Hematopoietic multipotent progenitor cell treated with erythropoietin and hydrocortisone succinate and interleukin-3 and kit ligand, for 8 days (in vitro differentiated cells): ENCODE measurements at places on chromosomes 12 and 14.

DNA sequence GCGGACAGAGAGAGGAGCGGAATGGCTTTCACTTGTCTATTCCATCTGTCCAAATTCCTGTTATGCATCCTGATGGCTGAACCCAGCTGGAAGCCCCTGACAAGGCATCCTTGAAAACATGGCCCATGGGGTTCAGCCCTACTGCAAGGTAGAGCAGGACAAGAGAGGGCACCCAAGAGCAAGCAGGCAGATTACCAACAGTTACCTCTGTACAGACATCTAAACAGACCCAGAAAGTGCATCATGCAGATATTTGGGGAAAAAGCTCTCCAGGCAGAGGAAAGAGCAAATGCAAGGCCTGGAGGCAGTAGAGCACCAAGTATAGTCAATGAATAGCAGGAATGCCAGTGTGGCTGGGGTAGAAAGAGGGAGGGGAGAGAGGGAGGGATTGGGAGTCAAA lies 407.5 kb downstream of the PCNX1 start:
- DNase-seq, result no peak

DNA sequence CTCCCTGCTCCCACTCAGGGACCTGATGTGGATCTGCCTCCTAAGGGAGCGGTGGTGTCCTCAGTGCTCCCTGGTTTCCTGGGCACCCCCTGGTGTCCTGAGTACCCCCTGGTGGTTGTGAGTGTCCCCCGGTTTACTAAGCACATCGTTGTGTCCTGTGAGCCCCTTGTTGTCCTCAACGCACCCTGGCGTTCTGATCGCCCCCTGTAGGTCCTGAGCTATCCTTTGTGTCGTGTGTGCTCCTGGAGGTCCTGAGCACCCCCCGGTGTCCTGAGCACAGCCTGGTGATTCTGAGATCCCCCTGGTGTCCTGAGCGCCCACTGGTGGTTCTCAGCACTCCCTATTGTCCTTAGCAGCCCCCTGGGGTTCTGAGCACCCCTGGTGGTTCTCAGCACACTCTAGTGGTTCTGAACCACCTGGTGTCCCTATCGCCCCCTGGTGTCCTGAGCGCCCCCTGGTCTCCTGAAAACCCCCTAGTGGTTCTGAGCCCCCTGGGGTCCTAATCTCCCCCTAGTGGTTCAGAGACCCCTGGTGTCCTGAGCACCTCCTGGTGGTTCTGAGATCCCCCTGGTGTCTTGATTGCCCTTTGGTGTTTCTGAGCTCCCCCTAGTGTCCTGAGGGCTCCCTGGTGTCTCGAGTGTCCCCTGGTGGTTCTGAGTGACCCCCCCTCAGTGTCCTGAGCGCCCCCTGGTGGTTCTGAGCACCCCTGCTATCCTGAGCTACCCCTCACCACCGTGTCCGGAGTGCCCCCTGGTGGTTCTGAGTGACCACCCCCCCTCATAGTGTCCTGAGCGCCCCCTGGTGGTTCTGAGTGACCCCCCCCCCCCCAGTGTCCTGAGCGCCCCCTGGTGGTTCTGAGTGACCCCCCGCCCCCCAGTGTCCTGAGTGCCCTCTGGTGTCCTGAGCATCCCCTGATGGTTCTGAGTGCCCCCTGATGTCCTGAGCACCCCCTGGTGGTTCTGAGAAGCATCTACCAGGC lies 615.1 kb downstream of the TMEM121 start:
- DNase-seq, result peak; percentile 38

GRCh38 chr12:123319826-123320225 lies 44.8 kb downstream of the SBNO1 start:
- no peak for DNase-seq

- DNase-seq, result no peak
Observed at GRCh38 chr12:127145241-127145928, 1121.6 kb upstream of the TMEM132C start.

GRCh38 chr14:51462182-51462581 lies 189.5 kb upstream of the FRMD6 start:
- DNase-seq, result no peak

DNA sequence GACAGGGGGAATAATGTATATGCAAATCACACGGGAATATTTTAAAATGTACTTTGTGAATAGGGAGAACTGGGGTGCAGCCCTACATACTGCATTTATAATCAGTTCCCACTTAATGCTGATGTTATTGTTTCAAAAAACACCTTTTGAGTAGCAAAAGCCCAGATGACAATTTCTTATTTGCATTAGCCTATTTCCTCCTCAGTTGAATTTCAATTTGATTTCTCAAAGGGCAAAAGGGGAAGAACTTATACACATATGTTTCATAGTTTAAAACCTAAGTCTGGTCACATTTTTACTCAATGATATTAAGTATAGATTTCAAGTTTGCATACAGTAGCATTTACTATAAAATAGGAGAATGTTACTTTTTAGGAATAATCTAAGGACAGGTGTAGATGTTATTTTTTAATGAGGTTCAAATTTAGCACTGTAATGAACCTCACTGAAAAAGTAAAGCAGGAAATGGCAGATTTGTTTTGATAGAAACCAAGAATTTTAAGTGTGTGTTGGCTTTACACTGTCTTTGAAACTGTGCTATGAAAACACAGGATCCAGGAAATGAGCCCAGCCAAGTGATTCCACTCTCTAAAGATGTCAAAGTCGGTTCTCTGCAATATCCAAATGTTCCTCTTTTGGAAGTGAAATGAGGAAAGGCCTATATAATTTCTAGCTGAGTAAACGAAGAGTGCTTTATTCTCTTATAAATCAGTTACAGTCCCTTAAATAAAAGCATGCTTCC lies 367.4 kb downstream of the BTG1 start:
- no peak for DNase-seq

- DNase-seq, result no peak
Observed at GRCh38 chr14:31578792-31579501, 17.7 kb downstream of the NUBPL start.

DNA sequence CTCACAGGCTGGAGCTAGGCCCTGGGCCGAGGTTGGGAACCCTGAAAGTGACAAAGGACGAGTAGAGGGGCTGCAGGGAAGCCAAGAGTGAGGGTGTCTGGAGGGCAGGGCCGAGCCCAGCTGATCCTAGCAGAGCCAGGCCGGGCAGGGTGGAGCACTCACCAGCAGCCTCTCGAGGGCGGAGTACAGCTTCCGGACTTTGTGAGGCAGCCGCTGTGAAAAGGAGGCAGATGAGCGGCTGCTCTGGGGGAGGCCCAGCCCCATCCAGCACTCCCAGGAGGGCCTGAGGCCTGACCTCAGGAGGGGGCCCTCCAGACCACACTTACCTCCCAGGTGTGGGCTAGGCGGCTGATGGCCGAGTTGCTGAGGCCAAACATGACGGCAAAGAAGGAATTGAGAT lies 14.7 kb upstream of the ENDOU start:
- DNase-seq, result peak; percentile 64

DNA sequence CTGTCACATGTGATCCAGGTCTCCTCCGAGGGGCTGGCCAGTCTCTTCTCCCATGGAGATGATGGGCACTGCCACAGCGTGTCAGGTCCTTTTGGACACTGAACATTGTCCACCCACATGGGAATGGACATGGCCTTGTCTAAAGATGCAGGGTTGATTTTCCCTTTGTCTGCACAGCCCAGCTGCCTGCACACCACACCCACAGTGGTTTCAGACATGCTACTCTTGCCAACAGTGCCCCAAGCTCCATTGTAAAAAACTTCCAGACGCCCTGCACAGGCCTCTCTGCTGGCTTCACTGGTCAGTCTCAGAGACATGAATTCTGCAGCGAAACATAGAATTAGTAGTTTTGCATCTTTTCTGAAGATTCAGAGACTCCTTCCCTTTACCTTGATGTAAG lies 18.5 kb downstream of the CD163 start:
- DNase-seq, result no peak

DNA sequence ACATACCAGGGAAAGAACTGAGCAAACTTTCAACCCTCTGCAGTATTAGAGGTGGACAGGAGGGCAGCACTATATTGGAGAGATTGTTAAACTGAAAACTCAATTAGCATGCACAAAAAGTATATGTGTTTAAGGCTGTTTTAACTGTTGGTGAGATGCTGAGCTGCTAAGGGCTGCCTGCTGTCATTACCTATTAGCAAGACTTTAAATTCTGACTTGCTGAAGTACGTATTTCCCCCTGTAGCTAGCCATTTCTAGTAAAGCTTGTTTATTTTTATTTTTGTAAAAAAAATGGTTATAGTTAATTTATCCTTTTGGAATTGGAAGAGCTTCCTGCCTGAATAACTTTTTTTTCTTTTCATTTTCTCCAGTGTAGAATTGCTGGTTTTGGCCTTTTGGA lies 92.2 kb downstream of the CACNA1C start:
- no peak for DNase-seq

- peak; percentile 81 for DNase-seq
Observed at GRCh38 chr14:36773136-36773540, 111.5 kb downstream of the PAX9 start.

GRCh38 chr12:116432314-116432750 lies 126.8 kb upstream of the MAP1LC3B2 start:
- no peak for DNase-seq

DNA sequence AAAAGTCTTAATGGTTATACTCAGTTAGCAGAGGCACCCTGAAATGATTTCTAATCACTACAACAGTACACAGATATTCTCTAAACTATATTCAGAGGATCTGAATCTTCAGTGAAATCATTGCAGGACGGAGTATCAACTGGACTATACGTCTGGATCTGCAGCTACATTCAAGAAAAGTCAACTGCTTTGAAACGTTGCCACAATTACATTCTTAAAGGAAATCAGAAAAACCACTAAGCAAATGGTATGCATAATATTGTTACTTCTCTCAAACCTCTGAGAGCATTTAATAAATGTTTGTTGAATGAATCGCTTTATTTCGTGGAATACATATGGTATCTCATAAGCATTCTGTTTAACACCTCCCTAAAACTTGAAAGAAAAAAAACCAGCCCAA lies 67.4 kb downstream of the MED13L start:
- DNase-seq, result no peak

- no peak for DNase-seq
Observed at GRCh38 chr12:110923692-110924334, 3.4 kb upstream of the MYL2 start.

DNA sequence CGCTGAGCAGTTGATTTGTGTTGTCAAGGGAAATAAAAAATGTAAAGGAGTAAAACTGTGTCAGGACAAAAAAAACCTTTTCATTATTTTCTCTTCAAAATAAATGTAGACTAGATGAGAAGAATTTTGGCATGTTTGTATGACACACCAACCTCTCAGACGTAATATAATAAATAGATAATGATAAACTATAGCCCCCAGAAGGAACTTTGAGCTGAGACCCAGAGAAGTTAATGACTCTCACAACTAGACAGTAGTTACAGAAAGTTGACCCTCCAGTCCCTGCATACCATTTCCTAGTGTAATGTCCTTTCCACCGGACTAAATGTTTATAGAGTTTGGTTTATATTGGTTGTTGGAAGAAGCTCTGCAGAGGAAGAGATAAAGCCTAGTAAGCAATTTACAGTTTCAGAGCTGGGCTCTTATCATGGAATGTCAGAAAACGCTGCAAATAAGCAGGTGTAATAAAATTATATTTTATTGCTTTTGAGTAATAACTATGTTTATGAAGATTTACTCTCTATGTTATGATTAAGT lies 97.3 kb downstream of the TRHDE start:
- DNase-seq, result no peak

DNA sequence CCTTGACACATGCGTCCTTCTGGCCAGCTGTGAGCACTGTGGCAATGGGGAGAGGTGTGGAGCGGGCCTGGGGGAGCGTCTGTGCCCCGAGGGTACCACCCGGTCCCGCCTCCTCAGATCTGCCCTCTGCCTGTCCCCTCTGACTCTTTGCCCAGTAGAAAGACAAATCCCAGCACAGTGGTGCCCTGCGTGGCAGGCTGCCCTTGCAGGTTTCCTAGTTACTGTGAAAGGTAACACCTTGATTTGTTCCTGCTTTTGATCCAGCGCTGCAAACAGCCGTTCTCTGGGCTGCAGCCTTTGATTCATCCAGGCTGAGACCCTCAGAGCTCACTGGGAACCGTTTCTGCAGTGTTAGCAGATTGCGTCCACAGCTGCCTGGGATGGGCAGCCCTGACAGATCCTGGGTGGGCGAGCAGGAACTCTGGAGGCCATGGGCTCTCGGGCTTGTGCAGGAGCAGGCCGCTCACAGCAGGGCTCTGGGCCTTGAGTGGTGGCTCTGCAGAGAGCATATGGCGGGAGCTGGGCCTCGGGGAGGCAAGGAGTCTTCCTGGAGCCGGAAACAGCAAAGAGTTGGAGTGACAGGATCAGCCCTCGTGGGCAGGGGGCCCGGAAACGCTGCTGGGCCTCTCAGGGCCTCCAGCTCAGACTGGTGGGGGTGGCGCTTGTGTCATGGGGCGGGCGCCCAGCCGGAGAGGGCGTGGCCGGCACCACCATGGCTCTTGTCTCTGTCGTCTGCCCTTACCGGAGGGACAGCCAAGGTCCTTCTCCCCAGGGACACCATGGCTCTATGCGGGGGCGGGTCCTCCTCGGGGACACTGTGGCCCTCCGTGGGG lies 16.6 kb downstream of the FBRSL1 start:
- DNase-seq, result peak; percentile 68

DNA sequence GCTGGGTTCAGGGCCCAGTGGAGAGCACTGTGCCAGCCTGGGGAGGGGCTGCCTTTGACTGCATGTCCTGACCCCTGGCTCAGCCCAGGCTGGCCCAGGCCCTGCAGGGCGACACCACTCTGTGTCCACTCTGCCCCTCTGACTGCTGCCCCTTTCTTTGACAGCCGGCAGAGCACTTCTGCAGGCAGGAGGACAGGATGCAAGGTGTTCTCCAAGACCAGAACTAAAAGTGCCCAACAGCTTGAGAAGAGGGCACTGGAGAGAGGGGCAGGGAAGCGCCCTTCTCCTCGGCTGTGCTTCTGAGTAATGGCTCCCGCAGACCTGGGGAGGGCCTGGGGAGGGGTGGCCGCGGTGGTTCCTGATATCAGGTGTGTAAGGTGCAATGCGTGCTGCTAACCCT lies 72.7 kb downstream of the WDR20 start:
- no peak for DNase-seq

DNA sequence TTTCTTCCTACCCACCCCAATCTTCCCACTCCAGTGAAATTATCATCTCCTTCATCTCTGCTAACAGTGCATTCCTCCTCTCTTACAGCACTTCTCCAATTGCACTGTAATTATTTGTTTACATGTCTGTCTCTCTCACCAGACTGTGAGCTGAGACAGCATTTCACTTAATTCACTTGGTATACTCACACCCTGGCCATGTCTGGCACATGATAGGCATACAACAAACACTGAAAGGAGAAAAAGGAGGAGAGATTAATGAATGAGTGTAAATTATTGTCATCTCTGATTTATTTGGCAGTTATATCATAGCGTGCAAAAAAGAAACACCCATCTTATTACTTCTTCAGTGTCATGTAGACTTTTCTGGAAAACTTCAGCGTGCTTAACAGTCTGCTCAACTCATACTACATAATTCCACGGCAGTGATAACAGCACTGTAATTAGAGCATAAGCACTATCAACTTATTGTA lies 452.3 kb downstream of the ADAMTS20 start:
- no peak for DNase-seq

GRCh38 chr12:2035431-2036055 lies 17.2 kb upstream of the CACNA1C start:
- no peak for DNase-seq
